ENCODE measurements at places on chromosomes 13 and 19.
A peak's percentile ranks its signal among the peaks of the same experiment; 100 is the strongest.

- no peak for DNase-seq
These were observed 437.2 kb downstream of the LIG4 start for GRCh38 chr13:107778094-107778493.

GRCh38 chr19:18591735-18592385, 3.3 kb downstream of the REX1BD start:
- DNase-seq: no peak

GRCh38 chr13:60613080-60613479, 216.1 kb downstream of the TDRD3 start:
- DNase-seq: no peak

- no peak for DNase-seq
These were observed 23.2 kb downstream of the RFX2 start for GRCh38 chr19:6087074-6087571.

- DNase-seq: no peak
These were observed 51.2 kb downstream of the MBD3L2B start for GRCh38 chr19:6970021-6970420.

DNA sequence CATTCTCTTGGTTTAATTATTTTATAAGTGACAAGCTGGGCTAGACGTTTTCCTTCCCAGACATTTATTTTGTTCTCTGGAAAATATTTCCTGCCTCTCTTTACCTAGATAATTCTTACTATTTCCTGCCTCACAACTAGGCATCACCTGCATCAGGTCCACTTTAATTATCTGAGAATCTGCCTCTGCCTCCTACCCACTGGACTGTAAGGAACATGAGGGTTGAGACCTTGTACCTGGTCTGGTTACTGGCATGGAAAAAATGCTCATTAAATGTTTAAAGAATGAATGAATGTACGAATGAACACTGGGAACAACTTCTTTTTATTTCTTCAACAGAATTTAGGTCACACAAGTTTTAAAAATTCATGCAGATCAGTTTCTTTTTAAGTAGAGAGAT, 13.4 kb upstream of the METTL21C start:
- no peak for DNase-seq

DNA sequence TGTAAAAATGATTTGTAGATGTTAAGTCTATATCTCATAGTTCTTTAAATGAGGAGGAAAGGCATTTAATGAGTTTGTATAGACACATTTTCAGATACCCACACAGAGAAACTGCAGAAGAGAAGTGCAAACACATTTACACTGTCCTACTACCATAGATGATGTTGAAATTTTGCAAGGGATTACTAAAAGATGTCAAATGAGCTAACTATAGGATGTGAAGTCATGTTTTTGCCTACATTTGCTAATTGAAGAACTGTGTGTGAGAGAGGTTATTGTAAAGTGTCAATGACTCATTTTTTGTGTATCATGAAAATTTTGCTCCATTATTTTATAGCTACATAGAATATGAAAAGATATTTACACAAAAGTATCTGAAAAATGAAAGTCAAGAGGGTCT, 178.9 kb downstream of the ITGBL1 start:
- no peak for DNase-seq

DNA sequence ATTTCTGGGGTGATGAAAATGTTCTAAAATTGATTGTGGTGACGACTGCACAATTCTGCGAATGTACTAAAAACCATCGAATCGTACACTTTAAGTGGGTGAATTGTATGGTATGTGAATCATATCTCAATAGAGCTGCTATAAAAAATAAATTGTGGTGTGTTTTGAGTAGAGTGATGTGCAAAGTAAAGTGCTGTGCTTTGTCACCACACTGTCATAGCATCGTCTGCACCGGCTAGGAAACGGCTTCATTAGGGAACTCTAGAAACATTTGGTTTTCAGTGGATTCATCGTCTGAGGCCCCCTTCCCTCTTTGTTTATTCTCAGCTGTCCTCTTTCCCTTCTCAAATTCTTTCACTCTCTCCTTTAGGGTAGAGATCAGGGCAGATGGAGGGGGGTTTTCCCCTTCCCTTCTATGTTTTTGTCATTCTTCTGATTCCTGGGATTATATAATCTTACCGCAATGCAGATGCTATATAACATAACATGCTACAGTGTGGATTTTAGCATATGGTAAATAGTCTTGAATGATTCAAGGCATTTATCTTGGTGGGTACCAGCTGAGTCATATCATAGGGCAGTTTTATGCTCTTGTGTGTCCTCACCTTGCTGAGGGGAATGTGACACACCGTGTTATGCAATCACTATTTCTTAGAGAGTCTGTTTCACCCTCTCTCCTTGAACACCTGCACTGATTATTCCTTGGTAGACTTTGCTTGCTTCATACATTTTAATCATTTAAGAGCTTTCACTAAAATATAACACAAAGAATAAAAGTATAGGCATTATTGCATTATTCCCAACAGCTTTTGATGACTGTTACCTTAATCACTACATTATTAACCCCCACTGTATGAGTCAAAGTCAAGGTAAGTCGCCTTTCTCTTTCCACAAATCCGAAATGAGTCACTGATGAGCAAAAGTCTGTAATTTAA, 239.4 kb downstream of the DCLK1 start:
- DNase-seq: no peak

GRCh38 chr13:110593430-110594130, 21.8 kb upstream of the NAXD start:
- DNase-seq: no peak

DNA sequence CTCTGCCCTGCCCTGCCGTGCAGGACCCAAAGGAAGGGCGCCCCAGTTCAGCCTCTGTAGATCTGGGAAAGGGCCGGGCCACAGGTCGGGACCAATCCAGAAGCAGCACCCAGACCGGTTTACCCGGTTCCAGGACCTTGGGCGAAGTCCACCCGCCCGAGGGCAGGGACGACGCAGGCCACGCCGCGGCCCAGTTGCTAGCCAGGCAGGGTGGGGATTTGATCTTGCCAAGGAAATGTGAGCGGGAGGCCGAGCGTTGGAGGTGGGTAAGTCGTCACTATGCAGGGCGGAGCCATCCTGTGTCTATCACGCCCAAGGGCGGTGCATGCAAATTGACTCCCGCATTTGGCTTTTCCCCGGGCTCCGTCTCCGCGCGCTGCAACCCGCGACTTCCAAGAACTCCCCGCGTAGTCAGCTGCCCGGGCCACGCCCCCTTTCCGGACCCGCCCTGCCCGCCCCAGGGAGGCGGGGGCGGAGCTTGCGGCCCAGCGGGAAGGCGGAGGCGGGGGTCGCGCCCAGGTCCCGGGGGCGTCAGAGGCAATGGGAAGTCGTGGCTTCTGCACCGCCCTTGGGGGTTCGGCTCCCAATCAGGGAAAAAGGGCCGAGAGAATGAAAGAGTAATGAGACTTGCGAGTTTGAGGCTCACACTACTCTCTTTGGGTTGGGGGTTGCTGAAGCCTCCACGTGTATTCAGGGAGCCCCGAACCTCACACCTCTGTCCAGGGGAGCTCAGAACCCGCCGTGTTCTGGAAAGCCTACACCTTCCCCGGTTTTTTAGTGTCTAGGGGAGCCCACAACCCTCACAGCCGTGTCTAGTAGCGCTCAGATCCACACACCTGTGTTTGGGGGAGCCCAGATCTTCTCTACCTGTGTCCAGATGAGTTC, 12.8 kb downstream of the IER2 start:
- peak; percentile 72 for DNase-seq

DNA sequence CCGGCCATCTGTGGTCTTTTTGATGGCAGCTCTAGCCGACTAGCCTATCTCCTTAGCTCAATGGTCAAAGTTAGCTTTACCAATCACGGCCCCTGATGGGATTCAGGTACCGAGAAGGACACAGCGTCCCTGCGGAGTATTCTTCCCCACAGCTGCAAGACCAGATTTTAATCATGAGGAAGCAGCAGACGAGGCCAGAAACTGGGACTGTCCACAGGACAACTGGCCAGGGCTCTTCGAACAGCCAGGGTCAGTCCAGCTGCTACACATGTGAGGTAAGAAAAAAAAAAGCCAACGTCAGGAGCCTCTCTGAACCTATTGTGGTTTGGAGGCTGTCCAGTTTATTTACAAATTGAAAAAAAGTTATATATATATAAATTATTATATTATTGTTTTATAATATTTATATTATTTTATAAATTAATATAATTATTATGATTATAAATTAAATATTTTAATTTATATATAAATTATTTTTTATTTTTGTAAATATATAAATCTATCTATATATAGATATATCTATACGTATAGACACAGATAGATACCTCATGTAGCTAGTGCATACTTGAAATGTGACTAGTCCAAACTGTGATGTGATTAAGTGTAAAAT, 10.8 kb downstream of the RINL start:
- no peak for DNase-seq

DNA sequence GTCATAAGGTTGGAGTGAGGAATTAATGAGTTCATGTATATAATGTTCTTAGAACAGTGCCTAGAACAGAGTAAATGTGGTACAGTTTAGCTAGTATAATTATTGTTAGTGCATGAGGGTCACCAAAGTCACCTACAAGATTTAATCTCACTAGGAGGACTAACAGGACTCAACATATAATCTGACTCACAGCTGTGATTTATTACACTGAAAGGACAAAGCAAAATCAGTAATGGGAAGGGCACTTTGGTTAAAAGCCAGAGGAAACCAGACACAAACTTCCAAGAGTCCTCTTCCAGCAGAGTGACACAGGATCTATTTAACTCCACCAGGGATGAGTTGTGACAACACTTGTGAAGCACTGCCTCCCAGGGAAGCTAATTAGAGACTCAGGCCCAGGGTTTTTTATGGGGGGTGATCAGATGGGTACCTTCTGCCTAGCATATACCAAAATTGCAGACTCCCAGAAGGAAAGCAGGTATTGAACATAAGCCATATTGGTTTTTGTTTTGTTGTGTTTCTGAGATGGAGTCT, 341.2 kb upstream of the DACH1 start:
- DNase-seq: no peak

GRCh38 chr13:30520571-30520970, 54.8 kb upstream of the HMGB1 start:
- DNase-seq: no peak

GRCh38 chr13:80989241-80989640, 648.3 kb upstream of the SPRY2 start:
- DNase-seq: no peak

- DNase-seq: no peak
These were observed 68.9 kb downstream of the FREM2 start for GRCh38 chr13:38755793-38756192.

DNA sequence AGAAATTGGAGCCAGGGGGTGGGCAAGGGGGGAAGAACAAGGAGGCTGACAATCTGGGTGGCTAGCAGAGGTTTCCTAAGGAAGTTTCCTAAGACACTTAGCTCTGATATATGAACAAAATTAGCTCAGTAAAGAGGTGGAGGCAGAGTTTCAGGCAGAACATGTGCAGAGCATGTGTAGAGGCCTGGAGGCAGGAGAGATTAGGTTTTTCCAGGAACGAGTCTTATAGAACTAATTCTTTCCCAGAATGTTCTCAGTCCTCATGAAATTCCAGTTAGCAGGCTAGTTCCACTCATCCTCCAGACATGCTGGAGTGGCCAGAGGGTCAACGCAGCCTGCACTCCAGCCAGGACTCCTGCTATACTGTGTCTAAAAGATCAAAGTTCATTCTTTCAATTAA, 184.7 kb downstream of the LACC1 start:
- DNase-seq: no peak

DNA sequence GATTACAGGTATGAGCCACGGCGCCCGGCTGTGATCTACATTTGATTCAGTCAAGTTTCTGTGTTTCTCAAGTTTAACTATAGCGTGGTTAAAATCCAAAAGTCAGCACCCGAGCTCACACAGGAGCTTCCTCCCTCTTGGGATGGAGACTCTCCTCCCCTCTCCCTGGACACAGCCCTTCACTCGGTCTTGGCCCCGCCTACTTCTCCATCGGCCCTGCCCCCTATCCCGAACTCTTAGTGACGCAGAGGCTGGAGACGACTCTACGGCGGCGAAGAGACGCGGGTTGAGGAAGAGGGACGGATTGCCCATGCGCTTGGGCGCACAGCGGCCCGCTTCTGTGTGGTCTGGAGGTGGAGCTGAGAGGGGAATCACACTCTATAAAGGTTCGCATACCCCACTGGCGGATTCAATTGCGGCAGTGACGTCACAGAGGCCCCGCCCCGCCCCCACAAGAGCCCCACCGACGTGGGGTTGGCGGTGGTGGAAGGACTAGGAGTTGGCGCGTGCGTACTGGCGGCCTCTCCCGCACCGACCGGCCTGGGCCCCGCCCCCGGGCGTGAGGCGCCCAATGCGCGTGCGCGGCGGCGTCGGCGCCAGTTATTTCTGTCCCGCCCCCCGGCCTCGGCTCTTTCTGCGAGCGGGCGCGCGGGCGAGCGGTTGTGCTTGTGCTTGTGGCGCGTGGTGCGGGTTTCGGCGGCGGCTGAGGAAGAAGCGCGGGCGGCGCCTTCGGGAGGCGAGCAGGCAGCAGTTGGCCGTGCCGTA, at the start of gene TRIM28:
Gene TRIM28, plus strand, starts transcription at position 239 of the 765 bp plus-strand sequence. CDS start 694 bp downstream, outside the sequence.
- DNase-seq: peak; percentile 100

- DNase-seq: no peak
These were observed 112.7 kb upstream of the UBL3 start for GRCh38 chr13:29963089-29963488.

GRCh38 chr19:9791552-9792205, 23.1 kb upstream of the ZNF846 start:
- DNase-seq: peak; percentile 89

GRCh38 chr19:28514166-28514565, 698.8 kb downstream of the UQCRFS1 start:
- no peak for DNase-seq

DNA sequence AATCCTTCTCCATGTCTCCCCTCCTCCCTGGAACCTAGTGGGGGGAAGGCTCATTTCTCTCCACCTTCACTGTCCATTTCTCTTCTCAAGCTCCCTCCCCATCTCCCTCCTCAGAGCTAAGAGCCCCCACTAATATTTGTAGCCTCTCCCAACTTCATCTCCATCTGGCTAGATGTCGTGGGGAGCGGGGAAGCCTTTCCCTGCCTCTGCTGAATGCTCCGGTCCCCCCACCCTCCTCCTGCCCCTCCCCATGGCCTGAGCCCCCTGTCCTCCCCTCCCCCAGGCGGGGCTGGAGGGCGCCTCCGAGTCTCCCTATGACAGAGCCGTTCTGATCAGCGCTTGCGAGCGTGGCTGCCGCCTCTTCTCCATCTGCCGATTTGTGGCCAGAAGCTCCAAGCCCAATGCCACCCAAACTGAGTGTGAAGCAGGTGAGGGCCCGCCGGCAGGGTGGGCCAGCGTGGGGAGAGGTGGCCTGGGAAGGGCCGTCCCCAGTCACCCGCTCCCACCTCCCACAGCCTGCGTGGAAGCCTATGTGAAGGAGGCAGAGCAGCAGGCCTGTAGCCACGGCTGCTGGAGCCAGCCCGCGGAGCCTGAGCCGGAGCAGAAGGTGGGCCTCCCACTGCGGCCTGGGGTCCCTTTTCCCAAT, 1.0 kb downstream of the TMEM59L start:
- no peak for DNase-seq
